ENCODE measurements at places on chromosomes 1 and 21.

DNA sequence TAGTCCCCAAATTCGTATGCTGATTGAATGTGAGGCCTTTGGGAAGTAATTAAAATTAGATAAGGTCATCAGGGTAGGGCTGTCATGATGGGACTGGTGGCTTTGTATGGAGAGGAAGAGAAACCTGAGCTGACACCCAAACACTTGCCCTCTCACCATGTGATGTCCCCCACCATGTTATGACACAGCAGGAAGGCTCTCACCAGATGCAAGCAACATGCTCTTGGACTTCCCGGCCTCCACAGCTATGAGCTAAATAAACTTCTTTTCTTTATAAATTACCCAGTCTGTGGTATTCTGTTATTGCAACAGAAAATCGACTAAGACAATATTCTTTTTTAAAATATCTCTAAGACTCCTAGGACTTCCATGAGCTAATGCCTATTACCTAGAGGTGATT lies 43.6 kb upstream of the GUCA2B start:
- DNase-seq = no peak

DNA sequence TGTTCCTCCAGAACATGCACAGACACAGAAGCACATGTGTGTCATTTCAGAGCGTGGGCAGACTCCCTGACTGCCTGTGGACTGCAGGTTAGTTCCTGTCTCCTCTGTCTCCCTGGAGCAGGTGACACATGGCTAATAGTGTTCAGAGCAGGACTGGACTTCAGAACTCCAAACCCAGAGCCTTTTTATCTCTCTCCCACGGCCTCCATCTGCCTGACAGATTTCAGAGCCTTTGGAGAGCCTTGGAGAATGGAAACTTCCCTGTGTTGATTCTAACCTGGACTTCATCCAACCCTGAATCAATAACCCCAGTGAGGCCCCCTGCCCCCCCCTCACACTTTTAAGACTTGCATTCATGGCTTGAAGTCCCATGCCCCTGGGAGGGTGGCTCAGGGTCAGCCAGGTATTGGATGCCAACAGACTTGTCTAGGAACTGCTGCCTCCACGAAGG lies 44.4 kb downstream of the C1orf198 start:
- DNase-seq = no peak

GRCh38 chr1:226425004-226425378 lies 17.1 kb upstream of the PARP1 start:
- no peak for DNase-seq

GRCh38 chr21:34707876-34708325 lies 39.1 kb downstream of the CLIC6 start:
- DNase-seq = no peak

GRCh38 chr1:218078916-218079315 lies 206.2 kb upstream of the RRP15 start:
- no peak for DNase-seq

GRCh38 chr1:63705078-63705477 lies 68.7 kb upstream of the ROR1 start:
- DNase-seq = no peak

- DNase-seq = no peak
Observed at GRCh38 chr1:108893141-108893530, 16.4 kb downstream of the GPSM2 start.

DNA sequence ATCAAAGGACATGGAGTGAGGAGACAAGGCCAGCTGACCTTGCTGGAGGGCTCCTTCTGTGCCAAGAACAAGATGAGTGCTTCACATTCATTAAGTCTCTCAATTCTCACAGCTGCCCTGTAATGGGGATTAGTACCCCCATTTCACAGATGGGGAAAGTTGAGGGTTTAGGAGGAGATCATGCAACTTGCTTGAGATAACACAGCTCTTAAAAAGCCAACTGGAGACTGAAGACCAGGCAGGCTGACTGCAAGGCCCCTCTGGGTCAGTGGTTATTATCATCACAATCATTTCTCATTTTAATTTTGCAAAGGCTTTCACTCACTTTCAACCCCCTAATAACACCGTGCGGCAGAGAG lies 46.8 kb downstream of the GPR161 start:
- DNase-seq = no peak

DNA sequence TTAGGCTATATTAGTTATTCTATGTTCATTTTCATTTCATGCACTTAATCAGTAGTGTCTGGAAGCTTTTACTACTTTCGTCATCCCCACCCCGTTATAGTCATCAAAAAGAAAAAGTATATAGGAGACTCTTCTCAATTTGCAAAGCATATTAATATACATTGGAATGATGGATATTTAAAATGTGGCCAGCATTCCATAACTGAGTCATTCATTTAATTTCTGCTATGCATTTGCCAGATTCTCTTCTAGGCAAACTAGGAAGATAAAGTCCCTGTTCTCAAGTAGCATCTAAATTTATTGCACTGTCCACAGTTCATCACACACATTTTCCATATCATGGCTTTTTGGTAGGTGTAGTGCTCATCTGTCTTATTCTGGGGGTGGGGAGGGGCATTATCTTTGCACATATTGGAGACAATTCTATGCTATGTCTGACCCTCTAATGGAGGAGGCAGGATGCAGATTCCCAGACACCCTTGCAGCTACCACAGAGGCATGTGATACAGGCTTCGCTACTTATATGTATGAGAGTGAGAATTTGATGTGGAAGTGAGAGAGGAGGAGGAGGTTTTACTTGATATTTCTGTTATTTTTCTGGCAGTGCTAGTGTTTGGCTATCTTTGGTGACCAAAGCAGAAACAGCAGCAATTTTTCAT lies 125.8 kb downstream of the CTH start:
- no peak for DNase-seq

DNA sequence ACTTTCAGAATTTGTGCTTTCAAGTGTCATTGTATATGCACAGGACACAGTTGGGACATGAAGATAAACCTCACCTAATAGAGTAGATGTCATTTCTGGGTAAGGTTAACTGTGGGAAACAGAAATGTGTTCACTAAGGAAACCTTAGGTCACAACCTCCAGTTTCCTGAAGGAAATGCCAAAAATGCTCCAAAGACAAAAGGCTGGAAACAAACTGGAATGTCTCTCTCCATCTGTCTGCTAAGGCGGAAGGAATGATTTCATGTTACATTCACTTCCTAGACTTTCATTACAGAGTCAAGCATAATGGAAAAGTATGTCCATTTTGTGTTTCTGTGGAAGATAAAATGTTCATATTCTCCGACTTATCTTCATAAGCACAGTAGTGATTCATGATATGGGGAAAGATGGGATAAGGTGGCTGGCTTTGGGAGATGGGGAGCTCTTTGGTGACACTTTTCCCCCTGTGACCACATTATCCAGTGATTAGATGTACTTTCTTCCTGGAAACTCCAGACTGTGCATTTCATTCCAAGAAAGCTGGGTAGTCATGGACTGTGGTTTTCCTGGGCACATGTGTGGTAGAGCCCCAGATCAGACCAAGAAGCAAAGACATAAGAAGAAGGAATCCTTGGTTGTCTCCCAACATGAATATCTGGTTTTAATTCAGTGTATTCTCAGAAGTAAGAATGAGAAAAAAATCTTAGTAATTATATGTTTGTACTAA lies 5.7 kb downstream of the S1PR1 start:
- no peak for DNase-seq

DNA sequence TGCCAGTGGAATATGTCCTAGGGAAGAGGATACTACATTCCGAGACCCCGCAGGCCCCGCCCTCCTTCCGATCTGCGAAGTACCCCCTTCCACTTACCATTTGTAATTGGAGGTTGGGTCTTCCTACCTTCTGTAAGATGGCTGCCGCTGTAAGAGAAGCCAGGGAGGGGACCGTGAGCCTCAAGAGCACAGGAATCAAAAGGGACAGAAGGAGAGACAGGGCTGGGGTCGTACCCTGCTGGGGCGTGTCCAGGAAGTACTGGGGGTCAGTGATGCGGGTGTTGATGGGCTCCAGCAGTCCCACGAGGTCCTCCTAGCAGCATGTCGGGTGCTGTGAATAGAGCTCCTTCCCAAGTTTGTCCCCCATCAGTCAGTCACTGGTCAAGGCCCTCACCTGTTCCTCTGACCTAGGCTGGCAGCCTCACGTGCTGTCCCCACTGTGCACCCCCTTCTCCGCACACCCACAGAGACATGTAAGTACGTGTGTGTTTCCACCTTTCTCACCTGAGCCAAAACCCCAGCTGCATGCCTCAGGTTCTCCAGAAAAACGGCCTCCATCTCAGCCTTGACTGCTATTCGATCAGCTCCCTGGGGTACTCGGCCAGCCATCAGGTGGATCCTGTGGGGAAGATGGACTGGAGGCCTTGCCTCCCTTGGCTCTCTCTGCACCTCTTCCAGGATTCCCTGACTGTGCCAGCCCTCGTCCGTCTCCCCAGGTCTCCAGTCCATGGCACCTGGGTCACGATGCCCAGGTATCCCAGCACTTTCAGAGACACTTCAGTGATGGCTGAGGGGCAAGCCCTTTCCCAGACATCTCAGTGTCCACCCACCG lies 1.8 kb downstream of the HYI start:
- no peak for DNase-seq

- no peak for DNase-seq
Observed at GRCh38 chr21:21097466-21097865, 99.3 kb downstream of the NCAM2 start.

- DNase-seq = no peak
Observed at GRCh38 chr1:211329764-211330201, 3.1 kb downstream of the TRAF5 start.

GRCh38 chr1:67811781-67812180 lies 21.5 kb downstream of the GNG12 start:
- no peak for DNase-seq

- DNase-seq = no peak
Observed at GRCh38 chr1:180042988-180043622, 88.5 kb downstream of the CEP350 start.

GRCh38 chr21:43652616-43653015 lies 6.7 kb downstream of the HSF2BP start:
- DNase-seq = no peak

GRCh38 chr1:2860476-2861142 lies 59.1 kb upstream of the TTC34 start:
- DNase-seq = no peak

- DNase-seq = no peak
Observed at GRCh38 chr21:22343303-22343702, 1345.1 kb downstream of the NCAM2 start.

DNA sequence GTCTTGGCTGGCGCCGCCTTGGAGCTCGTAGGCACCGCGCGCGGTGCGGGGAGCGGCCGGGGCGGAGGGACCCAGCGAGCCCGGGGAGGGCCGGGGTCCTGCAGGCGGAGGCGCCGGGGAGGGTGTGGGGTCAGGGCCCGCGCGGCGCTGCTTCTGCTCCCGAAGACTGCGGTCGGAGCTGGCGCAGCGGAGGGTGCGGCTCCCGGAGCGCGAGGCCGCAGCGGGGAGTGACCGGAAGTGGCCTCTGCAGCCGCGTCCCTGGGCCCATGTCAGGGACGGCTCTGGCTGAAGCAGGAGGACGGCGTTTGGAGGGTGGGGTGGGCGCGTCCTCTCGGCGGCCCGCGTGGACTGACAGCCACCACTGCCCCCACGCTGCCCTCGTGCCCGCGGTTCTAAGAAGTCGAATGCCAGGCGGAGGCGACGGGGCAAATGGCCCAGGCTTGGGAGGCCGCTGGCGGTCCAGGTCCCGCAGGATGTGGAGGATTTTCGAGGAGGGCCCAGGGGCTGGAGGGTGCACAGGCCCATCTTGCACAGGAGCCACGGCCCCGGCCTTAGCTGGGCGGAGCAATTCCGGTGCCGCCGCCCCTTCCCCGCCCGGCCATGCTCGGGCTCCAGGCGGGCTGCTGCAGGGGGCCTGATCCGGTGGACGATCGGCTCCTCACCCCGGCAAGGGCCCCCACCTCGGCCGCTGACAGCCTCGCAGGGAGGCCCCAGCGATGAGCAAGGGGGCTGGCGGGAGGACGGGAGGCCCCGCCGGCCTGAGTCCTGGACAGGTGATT lies 7.7 kb upstream of the ZNF669 start:
- DNase-seq = no peak

DNA sequence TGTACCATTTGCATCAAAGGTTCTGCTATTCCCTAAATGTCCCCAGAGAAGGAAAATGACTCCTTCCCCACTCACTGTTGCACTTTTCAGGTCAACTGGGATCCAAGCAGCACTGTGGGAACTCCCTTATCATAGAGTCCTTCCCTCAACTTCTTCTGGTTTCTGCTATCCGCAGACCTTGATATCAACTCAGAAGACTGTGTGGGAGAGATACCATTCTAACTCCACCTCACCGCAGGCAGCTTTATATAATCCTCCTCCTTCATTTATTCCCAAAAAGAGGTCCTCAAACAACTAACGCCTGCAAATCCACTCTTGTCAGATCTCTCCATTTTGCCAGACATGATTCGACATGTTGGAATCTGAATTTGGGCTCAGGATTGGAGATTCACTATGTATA lies 27.3 kb downstream of the LHX9 start:
- DNase-seq = no peak

- no peak for DNase-seq
Observed at GRCh38 chr1:33666616-33667015, 194.2 kb downstream of the ZSCAN20 start.

DNA sequence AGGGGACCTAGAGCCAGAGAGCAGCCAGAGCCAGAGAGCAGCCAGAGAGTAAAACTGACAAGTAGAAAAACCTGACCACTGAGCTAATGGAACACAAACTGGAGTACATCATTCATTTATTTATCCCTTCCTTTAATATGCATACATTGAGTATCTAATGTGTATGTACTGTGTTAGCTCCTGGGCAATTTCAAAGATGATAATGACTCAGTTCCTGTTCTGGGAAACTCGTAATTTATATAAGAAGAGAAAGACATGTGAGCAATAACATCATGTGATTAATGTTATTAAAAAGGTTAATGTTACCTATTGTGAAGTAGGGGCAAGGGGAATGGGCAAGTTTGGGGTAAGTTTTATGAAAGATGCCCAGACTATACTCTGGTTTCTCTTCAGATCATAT lies 199.9 kb downstream of the TNR start:
- DNase-seq = no peak

GRCh38 chr1:48644905-48645605 lies 131.6 kb downstream of the BEND5 start:
- no peak for DNase-seq

DNA sequence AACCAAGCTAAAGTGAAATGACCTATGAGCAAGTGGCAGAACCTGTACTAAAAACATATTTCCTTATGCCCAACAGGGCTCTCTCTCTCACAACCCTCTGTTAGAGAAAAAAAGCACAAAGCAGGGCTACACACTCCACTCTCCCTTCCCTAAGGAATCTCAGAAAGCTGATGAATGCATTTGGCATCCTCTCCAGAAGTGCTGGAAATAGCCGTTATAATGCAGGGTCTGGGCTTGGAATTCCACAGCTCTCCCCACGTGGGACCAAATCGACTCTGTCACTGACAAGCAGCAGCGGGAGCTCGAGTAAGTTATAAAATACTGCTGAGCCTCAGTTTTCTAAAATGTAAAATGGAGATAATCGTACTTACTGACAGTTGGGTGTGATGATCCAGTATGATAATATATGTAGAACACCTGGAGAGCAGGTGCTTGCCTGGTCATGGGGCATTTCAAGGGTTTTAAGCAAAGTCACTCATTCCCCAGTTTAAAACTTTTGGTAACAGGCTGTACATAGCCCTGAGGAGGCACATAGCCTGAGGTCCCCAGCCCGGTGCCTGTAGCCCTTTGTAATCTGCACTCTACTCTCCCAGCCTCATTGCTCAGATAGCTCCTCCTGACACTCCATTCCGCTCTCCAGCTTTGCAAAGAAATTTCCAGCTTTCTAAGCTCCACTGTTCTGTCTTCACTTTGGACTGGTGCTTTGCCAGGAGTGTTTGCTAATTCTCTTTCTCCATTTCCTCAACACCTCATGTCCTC lies 175.6 kb upstream of the DAB1 start:
- no peak for DNase-seq
